SJSA1 (cell line): ENCODE measurements at places on chromosomes 6 and 20.

DNA sequence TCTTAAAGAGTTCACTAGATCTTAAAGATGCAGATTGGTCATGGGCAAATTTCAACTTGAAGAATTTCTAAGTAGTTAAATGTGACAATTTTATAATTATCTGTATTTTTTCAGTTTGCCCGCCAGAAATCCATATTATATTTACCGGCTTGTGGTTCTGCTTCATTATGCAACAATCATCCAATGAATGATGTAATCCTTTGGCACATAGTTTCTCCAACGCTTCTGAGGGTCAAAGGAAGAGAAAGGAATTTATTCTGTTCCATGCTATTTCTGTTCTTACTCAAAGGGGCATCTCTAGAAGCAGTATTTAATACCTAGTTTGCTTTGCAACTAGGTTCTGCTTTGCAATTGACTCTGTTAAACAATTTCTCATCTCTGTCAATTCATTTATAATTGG is 359.3 kb upstream of the PLCB4 start:
- DNase-seq = no peak

DNA sequence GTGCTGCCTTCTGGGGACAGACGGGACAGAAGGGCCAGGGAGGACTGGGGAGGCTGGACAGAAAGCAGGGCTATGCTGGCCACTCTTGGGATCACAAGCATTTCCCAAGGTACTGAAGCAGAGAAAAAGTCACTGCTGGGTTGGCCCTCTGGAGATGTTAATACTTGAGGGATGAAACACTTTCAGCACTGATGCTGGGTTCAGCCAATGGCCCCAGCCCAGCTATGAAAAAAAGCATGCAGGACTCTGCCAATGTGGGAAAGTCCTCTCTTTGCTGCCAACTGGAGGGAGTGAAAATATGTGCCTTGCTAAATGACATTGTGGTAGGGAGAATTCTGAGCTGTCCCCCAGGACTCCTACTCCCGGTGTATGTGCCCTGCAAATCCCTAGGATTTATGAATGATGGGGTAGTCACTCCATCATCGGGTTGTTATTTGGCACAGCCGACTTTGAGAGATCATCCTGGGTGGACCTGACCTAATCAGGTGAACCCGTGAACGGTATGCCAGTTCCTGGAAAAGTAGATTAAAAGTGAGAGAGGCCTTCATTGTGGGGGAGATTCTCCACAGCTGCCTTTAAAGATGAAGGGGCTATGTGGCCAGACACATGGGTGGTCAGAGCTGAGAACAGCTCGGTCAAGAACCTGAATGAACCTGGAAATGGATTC is 119.9 kb upstream of the TRAF3IP2 start:
- DNase-seq = no peak

- DNase-seq = no peak
Observed at GRCh38 chr6:130105996-130106704, 87.8 kb downstream of the L3MBTL3 start.

DNA sequence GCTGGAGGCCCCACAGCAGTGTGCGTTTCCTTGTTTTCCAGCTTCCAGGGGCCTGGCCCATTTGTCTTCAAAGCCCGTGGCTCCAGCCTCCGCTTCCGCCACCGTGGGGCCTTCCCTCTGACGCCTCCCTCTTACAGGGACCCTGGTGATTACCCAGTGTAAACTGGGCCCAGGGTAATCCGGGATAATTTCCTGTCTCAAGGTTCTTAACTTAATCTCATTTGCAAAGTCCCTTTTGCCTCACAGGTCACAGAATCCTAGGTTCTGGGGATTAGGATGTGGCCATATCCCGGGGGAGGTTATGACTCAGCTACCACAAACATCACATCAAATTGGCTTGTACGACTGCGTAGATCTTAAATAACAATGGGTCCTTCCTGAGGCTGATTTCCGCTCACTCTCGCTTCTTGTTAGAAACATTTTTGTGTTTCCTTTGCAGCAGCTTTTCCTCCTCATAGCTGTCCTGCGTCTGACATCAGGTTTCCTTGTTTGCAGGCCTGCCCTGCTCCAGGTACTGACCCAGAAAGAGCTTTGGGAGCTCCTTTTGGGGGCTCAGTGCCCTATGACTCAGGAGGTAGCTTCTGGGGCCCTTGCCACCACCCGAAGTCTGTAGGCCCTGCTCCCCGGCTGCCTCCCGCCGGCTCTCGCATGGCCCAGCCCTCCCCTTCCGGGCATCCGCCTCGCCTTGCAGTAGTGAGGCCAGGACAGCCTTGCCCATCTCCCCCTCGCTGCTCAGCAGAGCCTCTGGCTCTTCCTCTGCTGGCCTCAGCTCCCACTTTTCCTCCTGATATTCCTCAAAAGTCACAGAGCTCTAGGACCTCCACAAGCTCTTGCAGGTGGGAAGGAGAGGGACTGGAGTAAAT is 100.5 kb downstream of the ERMARD start:
- peak; percentile 30 for DNase-seq

- no peak for DNase-seq
Observed at GRCh38 chr20:10507052-10507451, 71.9 kb downstream of the SLX4IP start.
